Activated B cell treated with CpG ODN at 0.5 μM for 24 hours (primary cell): ENCODE measurements at places on chromosomes 16 and 17.

- DNase-seq = no peak
Measured at GRCh38 chr17:79651761-79652160, 40.9 kb upstream of the RBFOX3 start.

DNA sequence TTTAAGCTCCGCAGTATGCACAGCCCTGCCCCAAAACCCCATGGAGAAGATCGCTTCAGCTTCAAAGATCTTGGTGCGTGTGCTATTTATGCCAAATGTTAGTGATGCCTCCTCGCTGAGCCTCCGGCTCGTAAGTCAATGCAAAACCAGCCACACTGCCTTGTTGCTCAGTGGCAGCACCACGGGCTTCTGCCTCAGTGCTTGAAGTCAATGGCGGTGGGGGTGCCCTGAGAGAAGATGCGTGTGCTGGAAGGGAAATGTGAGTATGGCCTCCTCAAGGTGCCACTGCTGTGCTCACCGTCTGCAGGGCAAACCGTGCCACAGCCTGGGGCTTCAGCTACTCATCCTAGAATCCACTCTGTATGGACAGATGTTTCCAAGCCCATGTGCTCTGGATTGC, 121.9 kb downstream of the XYLT1 start:
- no peak for DNase-seq

- no peak for DNase-seq
Measured at GRCh38 chr17:51298508-51299371, 38.4 kb downstream of the UTP18 start.

GRCh38 chr17:55750750-55751657, at the start of gene PCTP:
Gene PCTP (plus strand): TSS chr17:55751051. CDS start chr17:55751104, 53 bp downstream.
- peak; percentile 80 for DNase-seq

- DNase-seq = no peak
Measured at GRCh38 chr16:19119564-19119963, 5.8 kb downstream of the ITPRIPL2 start.

DNA sequence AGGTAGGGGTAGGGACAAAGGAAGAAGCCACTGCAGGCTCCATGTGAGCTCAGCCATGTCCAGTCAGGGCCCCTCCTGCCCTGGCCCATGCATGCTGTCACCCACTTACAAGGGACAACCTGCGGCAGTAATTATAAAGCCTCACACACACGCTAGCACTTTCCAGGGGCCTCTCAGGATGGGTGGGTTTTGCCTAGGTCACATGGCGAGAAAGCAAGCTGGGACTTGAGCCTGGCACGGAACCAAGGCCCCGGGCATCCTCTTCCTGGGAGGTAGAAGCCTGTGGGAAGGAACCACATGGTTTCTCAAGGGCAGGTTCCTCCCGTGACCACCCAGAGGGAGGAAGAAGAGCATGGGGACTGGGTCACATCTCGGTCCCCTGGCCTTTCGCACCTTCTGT, 7.0 kb downstream of the ZNF319 start:
- DNase-seq = no peak

- DNase-seq = no peak
Measured at GRCh38 chr17:35612924-35613521, 25.9 kb downstream of the AP2B1 start.

DNA sequence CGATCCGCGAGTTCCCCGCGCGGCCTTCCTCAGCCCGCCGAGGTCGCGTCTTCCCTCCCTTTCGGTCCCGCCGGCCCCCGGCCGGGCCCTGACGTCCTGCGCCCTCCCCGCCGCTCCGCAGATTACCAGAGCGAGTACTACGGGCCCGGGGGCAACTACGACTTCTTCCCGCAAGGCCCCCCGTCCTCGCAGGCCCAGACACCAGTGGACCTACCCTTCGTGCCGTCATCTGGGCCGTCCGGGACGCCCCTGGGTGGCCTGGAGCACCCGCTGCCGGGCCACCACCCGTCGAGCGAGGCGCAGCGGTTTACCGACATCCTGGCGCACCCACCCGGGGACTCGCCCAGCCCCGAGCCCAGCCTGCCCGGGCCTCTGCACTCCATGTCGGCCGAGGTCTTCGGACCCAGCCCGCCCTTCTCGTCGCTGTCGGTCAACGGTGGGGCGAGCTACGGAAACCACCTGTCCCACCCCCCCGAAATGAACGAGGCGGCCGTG, 5.4 kb downstream of the LHX1 start:
- DNase-seq = no peak

- DNase-seq = no peak
Measured at GRCh38 chr16:82584553-82585152, 42.1 kb upstream of the CDH13 start.

GRCh38 chr16:46853713-46854443, 22.9 kb upstream of the C16orf87 start:
- DNase-seq = peak; percentile 53

GRCh38 chr17:41505007-41505808, at the start of gene KRT13:
Gene KRT13 (minus strand): TSS chr17:41505612. CDS start chr17:41505550, 62 bp downstream.
- DNase-seq = no peak

DNA sequence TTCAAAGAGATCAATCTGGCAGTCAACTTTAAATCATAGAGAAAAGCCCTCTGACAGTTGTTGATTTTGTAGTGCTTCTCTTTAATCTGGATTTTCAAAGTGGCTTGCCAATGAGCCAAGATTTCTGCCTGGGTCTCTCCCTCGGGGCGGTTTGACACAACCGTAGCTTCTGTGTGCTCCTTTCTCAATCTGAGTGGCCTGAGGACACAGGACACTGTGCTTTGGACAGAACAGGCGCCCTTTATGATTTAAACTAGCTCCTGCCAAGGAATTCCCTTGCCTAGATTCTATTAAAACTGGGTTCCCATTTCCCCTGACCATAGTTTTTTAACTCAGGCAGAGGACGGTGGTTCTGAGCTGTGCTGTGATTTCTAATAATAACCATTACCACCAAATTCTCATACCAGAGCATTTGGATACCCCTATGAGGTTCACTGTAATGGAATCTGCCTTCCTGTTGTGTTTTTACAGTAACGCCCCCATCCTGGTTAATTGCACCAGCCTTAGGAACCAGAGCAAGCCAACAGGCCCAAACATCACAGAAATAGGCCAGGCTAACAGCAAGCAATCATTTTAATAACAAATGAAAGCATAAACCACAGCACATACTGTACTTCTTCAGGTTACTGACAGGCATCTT, 4.0 kb downstream of the ZFHX3 start:
- DNase-seq = no peak

- DNase-seq = peak; percentile 62
Measured at GRCh38 chr17:78484271-78485246, 92.6 kb downstream of the DNAH17 start.

GRCh38 chr17:62351176-62351575, 29.2 kb upstream of the EFCAB3 start:
- DNase-seq = no peak

DNA sequence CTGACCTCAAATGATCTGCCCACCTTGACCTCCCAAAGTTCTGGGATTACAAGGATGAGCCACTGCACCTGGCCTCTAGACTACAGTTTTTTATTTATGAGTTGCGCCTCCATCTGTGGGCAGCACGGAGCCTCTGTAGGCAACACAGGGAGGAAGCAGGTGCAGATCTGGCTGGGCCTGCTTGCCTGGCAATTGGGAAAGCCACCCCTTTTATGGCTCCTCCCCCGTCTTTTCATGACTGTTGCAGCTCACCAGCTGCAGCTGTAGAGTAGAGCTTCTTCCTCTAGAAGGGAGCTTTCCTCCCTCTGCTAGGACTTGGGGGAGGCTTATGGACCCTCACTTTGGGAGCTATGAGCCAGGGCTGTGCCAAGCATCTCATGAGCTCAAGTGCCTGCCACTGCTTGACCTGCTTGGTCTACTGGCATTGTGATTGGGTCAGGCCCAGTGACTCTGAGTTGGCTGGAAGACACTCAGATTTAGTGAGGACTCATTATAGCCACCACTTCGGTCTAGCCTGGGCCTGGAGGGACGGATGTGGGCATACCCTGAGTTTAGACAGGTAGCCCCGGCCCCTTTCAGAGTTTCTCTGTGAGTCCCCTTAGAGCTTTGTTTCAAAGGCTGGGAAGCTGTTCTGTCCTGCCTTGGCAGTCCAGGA, 6.9 kb upstream of the SLC7A6 start:
- DNase-seq = no peak

DNA sequence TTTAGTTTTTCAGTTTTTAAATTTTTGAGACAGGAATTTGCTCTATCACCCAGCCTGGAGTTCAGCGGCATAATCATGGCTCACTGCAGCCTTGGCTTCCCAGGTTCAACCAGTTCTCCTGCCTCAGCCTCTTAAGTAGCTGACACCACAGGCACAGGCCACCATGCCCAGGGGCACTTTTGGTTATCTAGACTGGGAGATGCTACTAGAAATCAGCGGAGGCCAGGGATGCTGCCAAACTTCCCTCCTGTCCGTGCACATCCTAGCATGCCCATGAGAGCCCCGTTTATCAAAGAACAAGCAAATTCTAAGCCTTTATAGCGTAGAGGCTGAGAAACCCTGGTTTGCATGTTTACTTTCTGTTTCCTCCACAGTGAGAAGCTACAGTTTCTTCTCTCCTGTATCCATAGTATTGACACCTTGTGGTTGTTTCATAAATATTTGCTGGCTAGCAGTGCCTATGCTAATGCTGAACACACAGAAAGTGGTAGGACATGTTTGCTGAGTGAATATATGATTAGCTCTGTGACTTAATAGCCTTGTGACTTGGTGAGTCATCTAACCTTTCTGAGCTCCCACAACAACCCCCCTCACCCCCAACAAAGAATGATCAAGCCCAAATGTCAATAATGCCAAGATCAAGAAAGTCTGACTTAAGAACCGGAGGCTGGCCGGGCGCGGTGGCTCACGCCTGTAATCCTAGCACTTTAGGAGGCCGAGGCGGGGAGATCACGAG, 39.2 kb upstream of the MAF start:
- no peak for DNase-seq

GRCh38 chr17:17366235-17366634, 63.1 kb downstream of the NT5M start:
- no peak for DNase-seq

- DNase-seq = no peak
Measured at GRCh38 chr16:71923941-71924690, 28.8 kb downstream of the IST1 start.

DNA sequence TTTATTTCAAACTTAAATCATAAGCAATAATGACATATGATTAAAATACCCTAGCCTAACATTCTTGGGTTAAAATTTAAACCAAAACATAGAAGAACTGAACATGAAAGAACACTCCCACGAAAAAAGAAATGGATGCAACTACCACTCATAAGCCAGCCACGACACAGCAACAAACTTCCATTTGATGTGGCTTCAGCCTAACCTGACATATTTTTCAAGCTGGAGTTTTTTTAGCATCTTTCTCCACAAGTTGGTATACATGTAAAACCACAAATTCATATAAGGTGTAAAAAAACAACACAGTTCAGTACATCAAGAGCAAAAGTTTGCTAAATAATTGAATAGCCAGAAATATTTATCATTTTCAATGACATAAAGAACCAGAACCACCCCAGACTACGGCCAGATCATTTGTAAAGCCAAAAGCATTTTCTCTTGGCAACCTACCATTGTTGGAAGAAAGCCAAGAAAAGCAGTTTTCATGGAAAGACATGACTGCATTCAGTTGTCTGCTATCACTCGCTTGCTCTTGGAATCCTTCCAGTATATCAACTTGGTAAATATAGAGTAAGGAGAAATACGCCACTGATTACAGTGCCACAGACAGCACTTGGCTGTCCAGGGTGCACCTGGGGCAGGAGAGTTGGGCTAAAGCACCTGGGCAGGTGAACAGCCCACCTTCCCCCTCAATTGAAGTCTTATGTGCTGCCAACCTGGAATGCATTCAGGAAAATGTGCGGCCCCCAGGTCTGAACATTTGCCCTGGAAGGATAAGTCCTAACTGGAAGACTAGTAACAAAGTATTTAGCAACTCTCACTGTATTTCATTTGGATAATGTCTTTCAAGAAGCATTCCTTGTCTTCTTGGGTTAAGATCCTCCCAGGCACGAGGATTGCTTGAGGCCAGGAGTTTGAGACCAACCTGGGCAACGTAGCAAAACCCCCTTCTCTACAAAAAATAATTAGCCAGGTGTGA, 60.5 kb downstream of the CREBBP start:
- DNase-seq = no peak

GRCh38 chr16:77868478-77868877, 80.1 kb downstream of the VAT1L start:
- DNase-seq = no peak

DNA sequence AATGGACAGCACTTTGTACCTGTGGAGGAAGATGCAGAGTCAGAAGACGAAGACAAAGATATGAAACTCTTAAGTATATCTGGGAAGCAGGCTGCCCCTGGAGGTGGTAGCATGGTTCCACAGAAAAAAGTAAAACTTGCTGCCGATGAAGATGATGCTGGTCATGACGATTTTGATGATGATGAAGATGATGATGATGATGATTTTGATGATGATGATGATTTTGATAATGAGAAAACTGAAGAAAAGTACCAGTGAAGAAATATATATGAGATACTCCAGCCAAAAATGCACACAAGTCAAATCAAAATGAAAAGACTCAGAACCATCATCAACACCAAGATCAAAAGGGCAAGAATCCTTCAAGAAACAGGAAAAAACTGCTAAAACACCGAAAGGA, 268.5 kb upstream of the EEF2KMT start:
- no peak for DNase-seq

DNA sequence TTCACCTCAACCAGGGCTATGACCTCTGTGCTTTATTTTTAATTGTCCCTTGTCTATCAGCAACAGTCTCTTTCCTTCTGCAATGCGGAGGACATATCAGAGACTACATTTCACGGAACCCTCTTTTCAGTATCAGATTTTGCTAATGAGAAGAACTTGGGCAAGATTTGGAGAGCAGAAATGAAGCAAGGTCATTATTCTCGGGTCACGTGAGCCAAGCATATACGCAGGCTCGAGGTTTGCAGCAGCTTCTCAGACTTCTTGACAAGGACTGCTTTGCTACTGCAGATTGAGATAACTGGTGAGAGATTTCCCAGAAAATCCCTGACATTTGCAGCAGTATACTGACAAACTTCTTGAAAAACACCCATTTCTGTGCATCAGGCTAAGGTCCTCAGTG, 30.4 kb downstream of the ABCA10 start:
- no peak for DNase-seq

DNA sequence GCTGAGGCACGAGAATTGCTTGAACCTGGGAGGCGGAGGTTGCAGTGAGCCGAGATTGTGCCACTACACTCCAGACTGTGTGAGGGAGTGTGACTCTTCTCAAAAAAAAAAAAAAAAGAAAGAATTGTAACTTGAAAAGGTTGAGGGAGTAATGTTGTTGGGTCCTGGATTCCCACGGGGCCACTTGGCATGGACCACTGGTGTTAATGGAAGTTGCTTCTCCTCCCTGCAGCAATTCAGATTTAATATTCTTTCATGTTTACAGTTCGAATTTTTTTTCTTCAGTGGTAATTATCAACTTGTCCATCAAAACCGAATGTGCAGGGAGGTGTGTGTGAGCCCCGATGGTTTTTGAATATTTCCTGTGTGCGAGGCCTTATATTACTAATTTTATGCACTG, 7.2 kb downstream of the EPN2 start:
- DNase-seq = no peak

GRCh38 chr17:6557040-6557438, 684 bp upstream of the PITPNM3 start:
- no peak for DNase-seq

DNA sequence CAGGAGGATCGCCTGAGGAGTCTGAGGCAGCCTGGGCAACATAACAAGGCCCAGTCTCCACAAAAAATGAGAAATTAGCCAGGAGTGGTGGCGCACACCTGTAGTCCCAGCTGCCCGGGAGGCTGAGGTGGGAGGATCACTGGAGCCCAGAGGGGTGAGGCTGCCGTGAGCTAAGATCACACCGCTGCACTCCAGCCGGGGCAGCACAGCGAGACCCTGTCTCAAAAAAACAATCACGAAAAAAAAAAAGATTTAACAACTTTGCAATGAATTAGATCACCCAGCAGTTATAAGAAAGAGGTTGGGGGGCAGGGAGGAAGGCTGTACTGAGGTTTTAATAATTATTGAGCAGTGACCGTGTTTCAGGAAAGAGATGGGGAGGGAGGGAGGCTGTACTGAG, 49.4 kb downstream of the RPH3AL start:
- no peak for DNase-seq
